ENCODE measurements at places on chromosomes 1 and 21.

DNA sequence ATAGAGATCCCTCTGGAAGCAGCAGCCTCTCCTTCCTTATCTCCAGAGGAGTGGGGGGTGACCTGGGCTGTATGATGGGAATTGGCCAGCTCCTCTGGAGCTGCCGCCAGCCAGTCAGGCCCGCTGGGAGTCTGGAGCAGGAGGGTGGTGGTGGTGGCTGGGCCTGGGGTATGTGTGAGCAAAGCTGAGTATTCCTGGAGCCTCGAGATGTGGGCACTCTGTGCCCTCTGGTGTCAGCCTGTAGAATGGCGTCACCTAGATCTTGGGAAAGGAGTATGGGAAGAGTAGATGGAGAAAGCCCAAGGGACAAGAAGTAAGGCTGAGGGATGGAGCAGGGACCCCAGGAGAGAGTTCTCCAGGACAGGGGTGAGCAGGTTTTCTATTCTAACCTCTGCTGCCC, 16.0 kb downstream of the VANGL2 start:
- DNase-seq = peak; percentile 60

GRCh38 chr1:203624341-203624712, 2.3 kb upstream of the ATP2B4 start:
- no peak for DNase-seq

DNA sequence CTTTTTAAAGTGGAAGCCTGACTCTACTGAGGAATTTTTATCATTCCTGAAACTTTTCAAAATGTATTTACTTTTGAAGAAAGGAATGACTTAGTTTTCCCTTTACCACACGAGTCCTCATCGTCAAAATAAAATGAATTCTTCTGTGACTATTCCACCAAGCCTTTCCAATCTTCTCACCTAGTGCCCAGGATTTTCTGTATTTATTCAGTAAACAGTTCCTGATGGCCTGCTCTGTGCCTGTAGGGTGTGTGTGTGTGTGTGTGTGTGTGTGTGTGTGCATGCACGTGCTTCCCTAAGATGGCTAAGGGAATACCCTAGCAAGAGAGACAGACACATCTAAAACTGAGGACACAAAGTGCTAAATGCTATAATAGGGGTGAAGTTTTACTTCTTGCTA, 395.0 kb upstream of the USP24 start:
- no peak for DNase-seq

DNA sequence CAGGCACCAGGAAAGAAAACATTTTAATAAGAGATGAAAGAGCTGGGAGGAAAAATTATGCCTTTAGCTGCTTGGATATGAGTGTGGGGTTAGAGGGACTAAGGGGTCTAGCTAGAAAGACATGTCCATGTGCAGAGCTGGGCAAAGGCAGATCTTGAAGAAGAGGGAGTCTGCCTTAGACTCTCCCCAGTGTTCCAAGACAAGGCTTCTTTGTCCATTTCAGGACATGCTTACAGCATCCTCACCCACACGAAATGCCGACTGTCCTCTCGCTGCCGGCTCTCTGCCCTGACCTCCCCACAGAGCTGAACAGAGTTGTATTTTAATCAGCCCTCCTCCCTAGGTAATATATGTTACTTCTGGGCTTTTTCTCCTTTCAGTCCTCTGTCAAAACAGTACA, 100.7 kb upstream of the ATP1B1 start:
- DNase-seq = no peak

DNA sequence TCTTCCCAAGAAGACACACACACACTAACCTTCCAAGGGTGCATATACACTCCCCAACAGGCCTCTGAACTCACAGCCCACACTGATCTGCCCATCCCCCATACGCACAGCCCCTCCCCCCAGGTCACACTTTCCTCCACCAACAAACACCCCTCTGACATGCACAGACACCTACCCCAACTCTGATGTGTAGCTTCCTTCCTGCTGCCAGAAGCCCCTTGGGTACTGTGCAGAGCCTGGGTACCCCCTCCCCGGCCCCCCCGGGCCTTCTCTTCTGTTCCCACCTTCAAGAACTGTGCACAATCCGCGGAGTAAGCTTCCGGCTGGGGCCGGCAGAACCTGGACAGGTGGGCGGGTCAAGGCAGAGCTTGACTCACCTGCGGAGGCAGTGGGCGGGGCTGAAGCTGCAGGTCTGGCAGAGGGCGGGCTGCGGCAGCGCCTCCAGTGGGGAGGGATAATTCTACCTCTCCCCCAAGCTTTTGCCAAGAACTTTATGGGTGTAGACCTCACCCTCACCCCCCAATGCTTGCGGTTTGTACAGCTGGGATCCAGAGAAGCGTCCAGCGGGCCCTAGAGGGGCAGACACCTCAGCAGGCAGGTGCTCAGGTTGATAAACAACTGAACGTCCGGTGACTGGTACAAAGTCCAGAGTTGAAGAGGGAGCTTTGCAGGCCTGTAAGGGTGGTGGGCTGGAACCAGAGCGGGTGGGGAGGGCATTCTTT, at the start of gene C1orf210:
C1orf210 (minus strand) TSS at position 313 of the 722 bp plus-strand sequence. CDS start 2,311 bp downstream, outside the sequence.
- DNase-seq = peak; percentile 97

DNA sequence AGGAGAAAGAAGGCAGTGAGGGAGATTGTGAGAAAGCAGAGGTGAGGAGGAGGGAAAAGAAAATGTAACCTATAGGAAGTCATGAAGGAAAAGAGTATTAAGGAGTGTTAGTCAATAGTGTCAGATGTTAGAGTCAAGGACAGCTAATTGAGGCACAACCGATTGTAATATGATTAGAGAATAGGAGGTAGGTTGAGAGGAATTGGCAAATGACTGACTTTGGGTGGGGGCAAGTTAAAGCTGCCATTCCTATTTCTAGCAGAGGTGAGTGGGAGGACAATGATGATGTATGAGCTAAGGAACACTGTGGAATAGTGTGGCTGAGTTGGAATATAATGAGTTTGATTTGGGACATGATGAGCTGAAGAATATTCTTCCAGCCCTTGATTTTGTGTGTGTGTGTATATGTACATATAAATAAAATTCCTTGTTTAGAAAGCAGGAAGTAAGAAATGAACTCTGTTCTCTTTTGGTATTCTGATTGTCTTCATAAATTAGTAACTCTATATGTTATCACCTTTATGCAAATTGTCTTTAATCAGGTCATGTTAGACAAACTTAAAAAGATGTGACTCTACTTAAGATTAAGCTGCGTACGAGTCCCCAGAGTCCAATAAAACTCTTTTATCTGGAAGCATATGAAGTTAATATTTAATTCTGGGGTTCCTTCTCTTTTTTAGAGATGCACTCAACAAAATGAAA, 98.4 kb downstream of the FNBP1L start:
- no peak for DNase-seq

DNA sequence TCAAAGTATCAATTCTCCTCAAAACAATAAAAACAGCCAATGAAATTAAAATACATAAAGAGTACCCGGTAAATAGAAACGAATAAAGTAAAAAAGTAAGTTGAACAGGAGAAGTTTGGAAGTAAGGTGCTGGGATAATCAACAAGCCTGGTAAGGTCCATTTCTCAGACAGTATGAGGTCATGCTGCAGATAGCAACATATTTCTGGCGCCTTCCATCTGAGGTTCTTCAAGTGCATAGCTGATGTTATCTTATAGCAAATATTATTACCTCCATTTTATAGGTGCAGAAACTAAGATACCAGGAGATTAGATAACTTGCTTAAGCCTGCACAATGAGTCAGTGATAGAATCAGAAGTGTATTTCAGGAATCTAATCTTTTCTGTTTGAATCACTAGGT, 23.7 kb upstream of the CEP350 start:
- no peak for DNase-seq

DNA sequence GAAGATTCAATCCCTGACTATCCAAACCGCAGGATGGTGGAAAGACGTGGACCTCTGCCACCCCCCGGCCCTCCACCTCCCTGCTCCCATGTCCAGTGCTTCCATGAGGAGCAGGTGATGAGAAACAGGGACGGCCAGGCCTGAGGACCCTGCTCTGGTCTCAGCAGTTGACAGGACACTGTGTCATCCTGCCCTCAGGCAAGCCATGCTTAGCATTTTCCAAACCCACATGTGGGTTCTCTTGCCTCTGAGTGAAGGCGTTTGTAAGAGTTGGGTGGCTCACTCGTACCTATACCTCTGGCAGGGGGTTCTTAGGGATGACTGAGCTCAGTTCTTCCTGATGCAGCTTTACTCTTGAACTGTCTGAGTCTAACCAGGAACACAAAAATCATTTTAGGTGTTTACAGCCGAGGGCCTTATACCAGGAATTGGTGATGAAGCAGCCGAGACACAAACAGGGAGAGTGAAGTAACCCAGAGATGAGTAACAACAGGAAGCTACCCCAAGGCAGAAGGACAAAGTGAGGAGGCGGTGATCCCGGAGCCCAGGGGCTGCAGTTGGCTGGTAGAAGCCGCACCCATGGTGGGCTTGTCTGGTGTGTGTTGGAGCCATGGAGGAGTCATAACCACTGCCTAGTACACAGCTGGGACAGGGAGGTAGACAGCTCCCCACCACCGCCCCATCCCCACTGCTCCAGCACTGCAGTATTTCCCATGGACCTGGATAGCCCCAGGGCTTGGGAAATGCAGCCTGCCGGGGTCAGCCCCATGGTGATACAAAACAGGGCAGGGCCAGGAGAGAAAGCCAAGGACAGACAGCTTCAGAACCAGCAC, 21.4 kb downstream of the MYBPH start:
- DNase-seq = no peak

Measured in Calu3 (cell line).